ENCODE measurements at places on chromosomes 7 and 10.

DNA sequence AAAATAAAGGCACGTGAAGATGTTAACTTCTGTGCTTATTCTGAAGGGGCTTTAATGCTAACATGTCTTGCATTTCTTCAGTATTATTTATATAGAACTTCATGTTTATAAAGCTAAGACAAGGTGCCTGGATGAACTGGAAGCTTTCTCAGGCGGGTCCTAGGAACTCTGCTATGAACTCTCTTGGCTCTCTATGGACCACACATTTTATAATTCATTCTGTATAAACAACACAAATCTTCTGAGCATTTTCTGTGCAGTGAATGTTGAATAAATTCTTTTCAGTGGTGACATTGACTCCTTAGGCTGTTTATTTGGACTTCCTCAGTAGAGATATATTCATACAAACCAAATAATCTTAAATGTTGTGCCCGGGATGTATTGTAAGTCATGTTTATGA is 79.6 kb downstream of the TRIL start:
- DNase-seq, result no peak

- no peak for DNase-seq
These were observed 62.1 kb downstream of the ZMIZ1 start for GRCh38 chr10:79130846-79131245.

- peak; percentile 84 for DNase-seq
These were observed 6.5 kb downstream of the TSPAN14 start for GRCh38 chr10:80460399-80461207.

GRCh38 chr7:135756191-135756590 is 7.6 kb upstream of the FAM180A start:
- no peak for DNase-seq

GRCh38 chr7:24019841-24020240 is 264.1 kb upstream of the NPY start:
- no peak for DNase-seq

DNA sequence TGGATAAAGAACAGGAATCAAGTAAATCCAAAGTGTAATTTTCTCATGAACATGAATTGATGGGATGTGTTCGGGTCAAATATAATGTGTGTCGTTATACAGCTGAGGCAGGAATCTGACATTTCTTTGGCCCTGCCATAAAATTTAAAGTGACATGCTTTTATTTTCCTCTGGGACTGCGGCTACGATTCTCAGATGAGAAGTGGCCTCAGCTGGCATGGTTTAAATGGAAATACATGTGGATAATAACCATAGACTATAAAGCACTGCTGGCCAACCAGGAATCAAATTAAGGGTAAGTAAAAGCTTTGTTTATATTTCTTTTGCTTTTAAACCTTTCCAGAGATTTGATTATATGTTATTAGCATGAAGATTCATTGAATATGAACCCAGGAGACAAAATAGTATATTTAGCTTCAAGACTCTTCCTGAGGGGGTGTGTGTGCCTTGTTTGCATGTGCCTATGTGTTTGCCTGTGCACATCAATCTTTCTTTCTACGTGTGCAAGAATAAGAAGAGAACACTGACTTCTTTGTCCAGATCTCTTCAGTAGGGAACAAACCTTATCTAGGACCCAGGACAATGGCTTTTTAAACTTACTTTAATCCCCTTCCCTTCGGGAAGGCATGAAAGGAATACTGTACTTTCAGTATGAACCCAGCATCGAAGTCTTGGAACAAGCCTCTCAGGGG is 629.0 kb upstream of the PFKP start:
- no peak for DNase-seq

GRCh38 chr10:22712956-22713852 is 1.2 kb downstream of the PIP4K2A start:
- DNase-seq, result no peak

DNA sequence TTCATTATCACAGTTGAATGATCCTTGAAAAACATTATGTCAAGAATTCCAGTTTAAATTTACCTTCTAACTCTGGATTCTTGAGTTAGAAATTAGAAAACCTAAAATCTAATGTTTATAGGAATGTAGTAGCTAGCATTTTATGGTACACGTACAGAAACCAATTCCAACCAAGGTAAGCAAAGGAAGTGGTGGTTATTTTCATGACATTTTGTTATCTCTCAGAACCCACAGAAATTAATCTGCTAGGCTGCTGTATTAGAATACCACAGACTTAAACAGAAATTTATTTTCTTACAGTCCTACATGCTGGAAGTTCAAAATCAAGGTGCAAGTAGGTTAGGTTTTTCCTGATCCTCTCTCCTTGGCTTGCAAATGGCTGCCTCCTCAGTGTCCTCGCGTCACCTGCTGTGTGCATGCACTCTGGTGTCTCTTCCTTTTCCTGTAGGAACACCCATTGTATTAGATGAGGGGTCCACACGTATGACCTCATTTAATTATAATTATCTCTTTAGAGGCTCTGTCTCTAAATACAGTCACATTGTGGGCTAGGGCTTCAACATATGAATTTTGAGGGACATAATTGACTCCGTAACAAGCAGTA is 8.5 kb upstream of the CSTF2T start:
- DNase-seq, result no peak

- DNase-seq, result no peak
These were observed 290 bp downstream of the MALRD1 start for GRCh38 chr10:19048891-19049290.

DNA sequence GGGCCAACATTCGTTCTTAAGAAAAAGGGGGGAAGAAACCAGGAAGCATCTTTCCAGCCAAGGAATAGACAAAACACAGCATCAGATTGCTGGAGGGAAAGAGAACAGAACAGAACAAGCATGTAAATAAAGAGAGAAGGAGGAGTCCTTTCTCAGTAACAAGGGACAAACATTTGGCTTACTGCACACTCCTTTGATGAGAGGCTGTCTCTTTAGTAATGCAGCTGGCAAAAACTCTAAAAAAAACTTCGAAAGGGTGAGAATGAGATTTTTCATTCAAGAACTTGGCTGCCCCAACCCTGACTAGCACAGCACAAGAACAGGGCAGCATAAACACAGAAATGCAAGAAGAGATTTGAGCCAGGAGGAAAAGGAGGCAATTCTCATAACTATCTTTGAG is 38.9 kb upstream of the IL6 start:
- no peak for DNase-seq

DNA sequence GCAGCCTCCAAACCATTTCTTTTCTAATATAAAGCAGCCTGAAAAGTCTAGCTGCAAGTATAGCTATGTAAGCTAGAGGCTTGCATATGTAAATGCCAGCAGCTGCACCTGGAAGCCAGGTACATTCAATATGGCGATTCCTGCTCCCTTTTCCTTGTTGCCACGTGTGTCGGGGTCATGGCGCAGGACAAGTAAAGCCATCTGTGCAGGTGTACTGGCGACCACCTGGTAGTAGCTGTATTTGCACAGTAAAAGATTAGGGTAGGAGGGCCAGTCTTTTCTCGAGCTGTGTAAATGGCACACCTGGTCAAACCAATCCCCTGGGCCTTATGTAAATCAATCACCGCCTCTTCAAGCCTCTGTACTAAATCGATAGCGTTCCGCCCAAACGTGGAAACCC is 484.5 kb downstream of the MAGI2 start:
- DNase-seq, result no peak

GRCh38 chr10:109996766-109997171 is 11.0 kb upstream of the ADD3 start:
- DNase-seq, result no peak
